ENCODE measurements at places on chromosomes 2 and 18.

- DNase-seq, result no peak
Measured at GRCh38 chr2:154457286-154457685, 241.2 kb upstream of the KCNJ3 start.

DNA sequence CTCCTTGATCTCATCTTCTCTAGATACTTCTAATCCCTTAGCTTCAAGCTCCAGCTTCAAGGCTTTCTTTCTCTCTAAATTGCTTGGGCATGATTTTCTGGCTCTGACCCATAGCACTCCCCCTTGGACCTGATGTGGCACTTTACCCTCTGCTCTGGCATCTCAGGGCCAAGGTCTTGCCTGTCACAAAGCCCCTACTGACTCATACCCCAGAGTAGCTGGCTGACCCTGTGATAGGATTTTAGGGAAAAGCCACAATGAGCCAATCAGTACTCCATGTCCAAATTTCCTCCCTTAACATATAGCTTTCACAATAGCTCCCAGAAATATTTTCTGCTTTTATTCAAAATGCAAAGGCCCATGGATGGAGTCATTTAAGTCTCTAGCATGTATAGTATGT is 488.7 kb upstream of the SPRED2 start:
- no peak for DNase-seq

DNA sequence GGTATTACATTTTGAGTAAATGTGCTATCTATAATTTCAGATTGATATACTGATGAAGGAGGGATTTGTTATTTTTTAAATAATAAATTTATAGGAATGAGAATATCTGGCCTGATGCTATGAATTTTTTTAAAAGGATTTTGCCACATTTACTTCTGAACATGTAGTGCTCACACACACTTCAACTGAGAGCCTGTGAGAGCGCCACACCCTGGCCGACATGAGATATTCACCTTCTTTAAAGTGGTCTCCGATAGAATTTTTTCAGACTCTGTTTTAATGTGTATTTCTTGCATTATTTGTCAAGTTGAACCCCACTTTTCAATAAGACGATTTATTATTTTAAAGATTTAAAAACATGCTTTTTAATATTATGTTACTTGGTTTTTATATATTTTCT is 813.3 kb downstream of the DCC start:
- DNase-seq, result no peak

DNA sequence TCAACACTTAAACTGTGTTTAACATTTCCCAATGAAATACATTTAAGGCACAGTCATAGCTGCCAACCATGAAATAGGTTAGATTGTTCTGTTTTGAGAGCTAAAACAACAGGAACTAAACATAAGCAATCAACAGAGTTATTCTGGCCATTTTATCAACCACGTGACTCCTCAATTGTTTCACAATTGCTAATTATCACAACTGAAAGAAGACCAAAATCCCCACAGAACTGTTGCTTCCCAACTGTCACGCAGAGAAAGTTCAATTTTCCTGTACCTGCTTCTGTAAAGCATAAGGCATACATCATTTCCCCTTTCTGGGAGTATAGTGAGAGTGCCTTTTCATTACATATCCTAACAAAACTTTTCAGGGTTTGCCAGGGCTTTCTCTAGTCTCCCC is 248.6 kb downstream of the EPHA4 start:
- DNase-seq, result no peak

DNA sequence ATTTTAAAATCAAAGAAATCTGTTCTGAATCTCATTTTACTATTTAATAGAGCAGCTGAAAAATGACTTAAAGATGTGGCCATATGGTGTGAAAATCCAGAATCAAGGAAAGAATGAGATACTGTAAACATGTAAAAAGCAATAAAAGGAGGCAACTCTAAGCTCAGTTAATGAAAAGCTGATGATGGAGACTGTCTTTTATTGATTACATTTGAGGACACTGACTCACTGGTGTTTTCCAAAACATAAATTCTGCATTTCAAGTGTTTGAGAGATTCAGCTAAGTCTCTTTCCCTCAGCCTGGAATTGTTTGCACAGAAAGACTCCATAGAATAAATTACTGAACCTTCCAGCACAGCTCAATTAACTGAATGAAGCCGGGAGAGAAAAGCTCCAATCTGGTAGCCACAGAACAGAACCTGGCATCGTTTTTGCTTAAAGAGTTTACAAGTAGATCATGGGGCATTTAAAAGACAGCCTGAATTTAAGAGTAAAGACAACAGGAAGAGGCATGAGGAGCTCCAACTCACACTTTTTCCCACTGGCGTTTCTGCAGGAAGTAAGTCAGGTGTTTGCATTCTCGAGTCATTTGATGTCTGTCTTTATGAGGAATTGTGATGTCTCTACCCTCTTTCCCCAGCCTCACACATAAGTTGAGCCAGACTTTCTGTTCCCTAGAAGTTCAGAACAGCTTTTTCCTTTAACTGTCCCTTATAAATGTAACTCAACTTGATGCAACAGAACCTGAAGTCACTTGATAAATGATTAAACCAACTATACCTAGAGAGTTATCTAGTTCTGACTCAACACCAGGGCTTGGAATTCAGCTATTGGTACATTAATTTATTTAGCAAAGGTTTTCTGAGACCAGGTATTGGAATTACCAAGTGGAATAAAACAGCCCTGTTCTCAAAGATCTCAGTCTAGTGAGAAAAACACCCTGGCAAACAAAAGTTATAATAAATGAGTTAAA is 53.3 kb downstream of the FTCDNL1 start:
- no peak for DNase-seq
